ENCODE measurements at places on chromosomes 2 and 18. TPM values are rescaled to one million over a fixed set of nuclear protein-coding genes. Genes with fewer than 3 reads are reported as not detected.

The CFLAR gene
- 93.5 TPM for total RNA-seq

The MYO7B gene
- total RNA-seq: 1.0 TPM

The CDH2 gene
- total RNA-seq: not detected

The POTEI gene
- not detected for total RNA-seq

The RAD51AP2 gene
- not detected for total RNA-seq

The STRN gene
- 36.8 TPM for total RNA-seq

The PLGLB2 gene
- total RNA-seq: 1.6 TPM

The CHRNG gene
- total RNA-seq: not detected

The PLCD4 gene
- total RNA-seq: 0.38 TPM

The ARHGEF33 gene
- not detected for total RNA-seq

The CTDSP1 gene
- 223 TPM for total RNA-seq

The MARCHF4 gene
- not detected for total RNA-seq

The IFIH1 gene
- total RNA-seq: 24.0 TPM

The IL1R1 gene
- 0.55 TPM for total RNA-seq

The CTAGE1 gene
- total RNA-seq: not detected

The HOXD13 gene
- not detected for total RNA-seq

The BOLL gene
- not detected for total RNA-seq

The CD8B2 gene
- total RNA-seq: 0.05 TPM

The IL36RN gene
- total RNA-seq: not detected

The HMSD gene
- total RNA-seq: 1.1 TPM

The EML6 gene
- total RNA-seq: 0.86 TPM

The MPPE1 gene
- total RNA-seq: 55.9 TPM

The NT5C1B gene
- total RNA-seq: not detected

The GREB1L gene
- total RNA-seq: not detected

The SOWAHC gene
- 0.24 TPM for total RNA-seq

The ITGA6 gene
- 59.5 TPM for total RNA-seq

The APOB gene
- not detected for total RNA-seq

The VWC2L gene
- total RNA-seq: not detected

The LRATD1 gene
- total RNA-seq: not detected

The LRRTM1 gene
- total RNA-seq: not detected

The UPP2 gene
- not detected for total RNA-seq

The COL4A3 gene
- not detected for total RNA-seq

The SIGLEC15 gene
- total RNA-seq: not detected

The TMBIM1 gene
- 85.0 TPM for total RNA-seq

The AQP12B gene
- total RNA-seq: not detected

The C2orf76 gene
- total RNA-seq: 5.0 TPM

The RAB10 gene
- total RNA-seq: 87.2 TPM

The C1QL2 gene
- not detected for total RNA-seq

The KIF1A gene
- 0.60 TPM for total RNA-seq

The SERPINB8 gene
- 8.2 TPM for total RNA-seq

The MYO1B gene
- total RNA-seq: 3.0 TPM

The EGR4 gene
- total RNA-seq: not detected

The CHST10 gene
- 3.3 TPM for total RNA-seq

The GPR155 gene
- 36.3 TPM for total RNA-seq

The IL1R2 gene
- total RNA-seq: not detected

The RGPD4 gene
- total RNA-seq: 0.05 TPM

The SLC14A1 gene
- 2.5 TPM for total RNA-seq

The IL1RL2 gene
- total RNA-seq: not detected

The GMPPA gene
- 30.4 TPM for total RNA-seq

The FBXO41 gene
- total RNA-seq: 16.4 TPM

The HAUS1 gene
- total RNA-seq: 49.7 TPM

The TMEM198 gene
- total RNA-seq: 0.46 TPM

The RAPGEF4 gene
- total RNA-seq: 0.43 TPM

The SPC25 gene
- 32.1 TPM for total RNA-seq

The SCN1A gene
- total RNA-seq: not detected

The TMEM169 gene
- 3.0 TPM for total RNA-seq

The POTEJ gene
- not detected for total RNA-seq
